IMR-90 (cell line): ENCODE measurements at places on chromosomes 3 and 15.

DNA sequence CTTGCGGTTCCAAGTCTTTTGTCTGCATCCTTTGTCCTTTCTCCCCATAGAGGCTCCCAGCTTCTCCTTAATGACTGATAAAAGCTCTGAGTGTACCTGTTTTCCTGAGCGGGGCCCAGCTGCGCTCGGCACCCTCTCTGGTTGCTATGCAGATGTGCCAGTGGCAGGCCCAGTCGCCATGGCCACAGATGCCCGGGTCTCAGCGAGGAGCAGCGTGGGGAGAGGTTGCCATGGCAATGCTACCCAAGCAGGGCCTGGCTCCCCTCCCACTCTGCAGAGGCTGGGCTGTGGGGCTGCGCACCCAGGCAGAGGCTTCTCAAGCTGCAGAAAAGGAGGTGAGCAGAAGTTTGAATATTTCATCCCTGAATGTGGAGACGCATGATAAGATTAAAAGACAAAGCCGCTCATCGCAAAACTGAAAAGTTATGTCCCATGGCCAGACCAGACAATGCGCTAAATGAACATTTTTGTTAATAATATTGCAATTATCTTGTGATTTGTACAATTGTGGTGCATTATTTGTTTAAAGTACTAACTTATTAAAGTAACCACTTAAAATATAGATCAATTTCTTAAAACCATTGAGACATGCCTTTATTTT, 66.1 kb downstream of the TPRA1 start:
- no peak for DNase-seq

- DNase-seq = no peak
These were observed 52.3 kb upstream of the PRR20G start for GRCh38 chr3:127339928-127340861.

GRCh38 chr15:66505430-66505811, 295 bp downstream of the ZWILCH start:
- peak; percentile 51 for DNase-seq

- peak; percentile 28 for DNase-seq
These were observed 3.1 kb downstream of the FOXL2NB start for GRCh38 chr3:138950006-138950644.

DNA sequence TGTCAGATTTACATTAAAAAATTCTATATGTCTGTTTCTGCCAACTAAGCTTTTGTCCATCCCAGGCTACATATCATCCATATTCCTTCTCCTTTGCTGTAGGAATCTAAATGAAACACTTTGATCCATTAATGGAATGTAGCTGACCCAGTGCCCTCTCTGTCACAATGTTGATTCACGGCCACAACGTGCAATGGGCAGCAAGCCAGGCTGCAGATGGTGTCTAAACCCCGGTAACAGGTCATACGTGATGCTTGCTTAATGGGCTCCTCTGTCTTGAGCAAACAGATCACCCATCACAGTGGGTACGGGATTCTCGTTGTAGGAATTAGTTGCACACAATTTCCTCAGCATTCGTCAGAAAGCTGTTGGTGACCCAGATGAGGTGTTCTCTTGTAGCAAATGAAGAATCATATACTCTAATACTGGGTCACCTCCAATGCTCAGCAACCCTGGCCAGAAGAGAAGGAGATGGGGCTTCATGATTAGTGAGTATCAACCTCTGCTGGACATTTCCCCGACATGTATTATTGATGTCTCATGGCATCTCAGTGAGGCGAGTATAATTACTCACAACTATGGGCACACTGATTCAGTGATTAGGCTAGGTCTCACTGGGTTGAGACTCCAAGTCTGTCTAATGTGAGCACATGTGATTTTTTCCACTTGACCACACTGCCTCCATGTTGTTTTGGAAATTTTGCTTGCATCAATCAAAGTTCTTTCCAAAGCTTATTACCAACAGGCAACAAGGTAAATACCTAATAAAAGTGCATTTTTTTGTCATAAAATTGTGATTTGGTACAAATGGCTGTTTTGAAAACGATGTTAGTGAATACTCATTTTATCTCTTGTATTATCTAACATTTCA, 12.9 kb upstream of the DCBLD2 start:
- no peak for DNase-seq
